ENCODE measurements at places on chromosomes 6 and 20.

- no peak for DNase-seq
These were observed 85.0 kb upstream of the CCDC28A start for GRCh38 chr6:138688580-138688979.

GRCh38 chr20:52231230-52231746 lies 39.7 kb upstream of the ZFP64 start:
- peak; percentile 79 for DNase-seq

DNA sequence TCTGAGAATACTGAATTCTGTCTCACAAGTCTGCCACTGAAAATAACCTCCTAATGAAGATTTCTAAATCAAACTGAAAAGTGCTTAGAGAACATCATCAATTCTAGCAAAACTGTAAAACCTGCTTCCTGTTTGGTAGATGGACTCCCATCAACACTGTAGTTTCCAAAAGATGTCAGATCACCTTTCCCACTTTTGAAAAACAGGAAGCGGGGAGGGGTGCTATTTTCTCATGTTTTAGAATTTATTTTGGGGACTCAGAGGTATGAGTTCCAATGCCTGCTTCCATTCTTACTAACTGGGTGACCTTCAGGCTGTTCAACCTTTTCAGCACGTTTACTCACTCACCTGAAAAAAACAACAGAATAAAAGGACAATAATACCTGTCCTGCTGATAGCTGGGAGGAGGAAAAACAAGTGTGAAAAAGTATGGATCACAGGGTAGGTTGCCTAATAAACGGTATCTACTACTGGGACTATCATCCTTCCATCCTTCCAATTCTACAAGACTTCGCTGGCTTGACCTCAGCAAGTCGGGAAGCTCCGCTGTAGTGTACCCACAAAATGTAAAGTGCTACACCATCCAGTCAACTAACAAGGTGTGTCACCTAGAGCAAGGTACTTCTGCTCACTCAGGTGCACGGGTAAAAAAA lies 1.1 kb downstream of the ATP5F1E start:
- no peak for DNase-seq

- DNase-seq: no peak
These were observed 52.5 kb upstream of the CCN2 start for GRCh38 chr6:132003516-132004178.

DNA sequence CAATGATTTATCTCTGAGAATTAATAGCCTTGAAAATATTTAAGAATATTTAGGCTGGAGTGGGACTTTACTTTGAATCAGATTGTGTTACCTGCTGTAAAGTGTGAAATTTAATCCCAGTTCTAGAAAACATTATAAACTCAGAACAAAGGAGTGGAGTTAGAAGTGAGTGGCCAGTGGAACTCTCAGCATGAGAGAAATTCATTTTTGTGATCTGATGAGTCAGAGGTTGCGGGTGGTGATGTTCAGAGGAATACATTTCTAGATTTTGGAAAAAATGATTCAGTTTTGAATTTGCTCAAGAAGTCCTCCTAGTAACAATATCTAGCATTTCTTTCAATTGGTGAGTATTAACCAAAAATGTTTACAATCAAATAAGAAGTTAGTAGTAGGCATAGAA lies 167.5 kb downstream of the ZFAND3 start:
- peak; percentile 4 for DNase-seq

- DNase-seq: no peak
These were observed 8.5 kb downstream of the IYD start for GRCh38 chr6:150377211-150377781.
